ENCODE measurements at places on chromosomes 2 and 18. TPM values are rescaled to one million over a fixed set of nuclear protein-coding genes. Genes with fewer than 3 reads are reported as not detected.

DNA sequence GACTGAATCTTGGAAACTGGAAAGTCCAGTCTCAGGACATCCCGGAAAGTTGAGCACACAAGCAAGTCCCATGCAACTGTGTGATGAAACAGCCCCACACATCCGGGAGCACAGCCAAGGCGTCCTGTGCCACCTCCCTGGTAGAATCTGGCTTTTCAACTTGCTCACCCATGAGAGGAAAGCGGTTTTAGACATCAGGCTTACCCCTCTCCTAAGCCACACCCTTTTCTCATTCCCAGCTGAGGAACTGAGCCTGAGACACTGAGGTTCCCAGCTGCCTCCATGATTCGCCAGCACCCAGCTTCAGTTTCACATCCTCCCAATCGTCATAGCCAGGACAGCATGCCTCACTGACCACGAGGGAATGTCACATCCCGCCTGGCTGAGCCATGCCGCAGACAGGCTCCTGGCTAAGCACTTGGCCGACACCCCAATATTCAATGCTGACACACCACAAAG, 60.3 kb downstream of the STEAP3 start:
- H3K27ac ChIP-seq, result no peak overlapping the region
- no peaks in the 10 kb centered on the region for H3K27me3 ChIP-seq
- H3K4me3 ChIP-seq, result no peak overlapping the region
- no peak for DNase-seq

The SCYGR4 gene
- total RNA-seq, result not detected

GRCh38 chr2:158464426-158465281, 7.9 kb downstream of the PKP4 start:
- H3K27ac ChIP-seq, result no peak overlapping the region
- no peak for DNase-seq
- H3K36me3 ChIP-seq, result no peaks in the 10 kb centered on the region
- no peak overlapping the region for H3K4me3 ChIP-seq
- peaks cover 31% of the 10 kb centered on the region for H3K4me1 ChIP-seq

The CD8A gene
- total RNA-seq, result not detected

The GALR1 gene
- total RNA-seq, result not detected

- peaks cover 52% of the 10 kb centered on the region for H3K4me1 ChIP-seq
- H3K36me3 ChIP-seq, result peaks cover 3% of the 10 kb centered on the region
- peak overlapping the region; percentile 14 for H3K27ac ChIP-seq
- no peak overlapping the region for H3K4me3 ChIP-seq
- no peak for DNase-seq
- H3K27me3 ChIP-seq, result no peaks in the 10 kb centered on the region
Measured at GRCh38 chr2:43743706-43744105, 30.1 kb upstream of the DYNC2LI1 start.

DNA sequence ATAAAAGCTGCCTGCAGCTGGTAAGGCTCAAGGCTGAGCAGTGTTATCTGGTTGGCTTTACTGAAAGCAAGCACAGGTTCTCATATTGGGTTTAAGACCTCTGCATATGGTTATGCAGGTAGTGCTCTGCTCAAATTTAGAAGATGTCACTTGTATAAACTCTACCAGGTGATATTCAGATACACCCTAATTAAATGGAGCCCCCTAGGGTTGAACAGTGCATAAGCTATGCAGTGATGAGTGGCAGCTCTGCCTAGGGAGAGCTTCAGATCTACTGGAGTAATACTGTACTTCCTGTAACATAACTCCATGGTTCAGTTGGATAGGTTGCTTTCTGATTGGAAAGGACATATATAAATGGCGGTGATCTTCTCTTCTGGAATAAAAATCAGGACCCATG, 222.7 kb downstream of the CYRIA start:
- H3K4me3 ChIP-seq, result no peak overlapping the region
- H3K27me3 ChIP-seq, result no peaks in the 10 kb centered on the region
- H3K4me1 ChIP-seq, result no peaks in the 10 kb centered on the region
- H3K27ac ChIP-seq, result no peak overlapping the region
- no peak for DNase-seq

GRCh38 chr2:241025639-241026038, 27.2 kb downstream of the SNED1 start:
- H3K27ac ChIP-seq, result no peak overlapping the region
- no peaks in the 10 kb centered on the region for H3K4me1 ChIP-seq
- H3K27me3 ChIP-seq, result peaks cover 13% of the 10 kb centered on the region
- DNase-seq, result no peak
- H3K4me3 ChIP-seq, result no peak overlapping the region
- H3K36me3 ChIP-seq, result peaks cover 12% of the 10 kb centered on the region

The OR6B2 gene
- not detected for total RNA-seq

The NLRC4 gene
- not detected for total RNA-seq

GRCh38 chr2:129879614-129880180, 99.8 kb upstream of the RAB6C start:
- DNase-seq, result no peak
- H3K27ac ChIP-seq, result no peak overlapping the region

GRCh38 chr18:76838182-76838581, 15.8 kb downstream of the ZNF236 start:
- no peaks in the 10 kb centered on the region for H3K27me3 ChIP-seq
- no peak overlapping the region for H3K4me3 ChIP-seq
- H3K36me3 ChIP-seq, result no peaks in the 10 kb centered on the region
- H3K4me1 ChIP-seq, result peaks cover 13% of the 10 kb centered on the region

DNA sequence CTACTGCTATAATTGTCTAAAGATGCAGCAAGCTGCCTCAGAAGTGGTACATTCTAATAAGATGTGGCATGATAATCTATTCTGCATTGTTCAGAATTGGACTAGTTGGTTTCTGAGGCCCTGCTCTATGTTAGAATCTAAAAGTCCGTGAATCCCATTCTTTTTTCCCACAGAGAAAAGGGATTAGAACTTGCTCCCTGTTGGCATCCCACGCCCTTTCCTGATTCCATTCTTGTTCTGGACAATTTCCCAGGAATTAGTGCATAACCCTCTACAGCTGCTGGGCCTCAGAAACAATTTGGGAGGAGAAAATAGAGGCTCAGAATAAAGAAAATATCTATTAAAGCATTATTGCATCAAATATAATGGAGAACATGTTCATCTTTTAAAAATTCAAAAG, 282.7 kb downstream of the NRXN1 start:
- H3K4me3 ChIP-seq, result no peak overlapping the region
- H3K27me3 ChIP-seq, result peaks cover 7% of the 10 kb centered on the region
- no peaks in the 10 kb centered on the region for H3K36me3 ChIP-seq
- no peaks in the 10 kb centered on the region for H3K4me1 ChIP-seq

The GPAT2 gene
- not detected for total RNA-seq

- peak overlapping the region; percentile 2 for H3K27ac ChIP-seq
- H3K4me1 ChIP-seq, result peaks cover 33% of the 10 kb centered on the region
- no peaks in the 10 kb centered on the region for H3K27me3 ChIP-seq
- no peak for DNase-seq
- no peak overlapping the region for H3K4me3 ChIP-seq
Measured at GRCh38 chr2:64635976-64636911, 17.5 kb downstream of the SERTAD2 start.

The HOXD12 gene
- not detected for total RNA-seq

- no peaks in the 10 kb centered on the region for H3K4me1 ChIP-seq
- no peak overlapping the region for H3K4me3 ChIP-seq
- H3K27me3 ChIP-seq, result no peaks in the 10 kb centered on the region
- H3K27ac ChIP-seq, result no peak overlapping the region
Measured at GRCh38 chr2:240124651-240125030, 11.5 kb downstream of the COPS9 start.

GRCh38 chr18:44321868-44322590, 358.7 kb upstream of the SETBP1 start:
- peak; percentile 66 for DNase-seq
- no peak overlapping the region for H3K27ac ChIP-seq
- no peak overlapping the region for H3K4me3 ChIP-seq

DNA sequence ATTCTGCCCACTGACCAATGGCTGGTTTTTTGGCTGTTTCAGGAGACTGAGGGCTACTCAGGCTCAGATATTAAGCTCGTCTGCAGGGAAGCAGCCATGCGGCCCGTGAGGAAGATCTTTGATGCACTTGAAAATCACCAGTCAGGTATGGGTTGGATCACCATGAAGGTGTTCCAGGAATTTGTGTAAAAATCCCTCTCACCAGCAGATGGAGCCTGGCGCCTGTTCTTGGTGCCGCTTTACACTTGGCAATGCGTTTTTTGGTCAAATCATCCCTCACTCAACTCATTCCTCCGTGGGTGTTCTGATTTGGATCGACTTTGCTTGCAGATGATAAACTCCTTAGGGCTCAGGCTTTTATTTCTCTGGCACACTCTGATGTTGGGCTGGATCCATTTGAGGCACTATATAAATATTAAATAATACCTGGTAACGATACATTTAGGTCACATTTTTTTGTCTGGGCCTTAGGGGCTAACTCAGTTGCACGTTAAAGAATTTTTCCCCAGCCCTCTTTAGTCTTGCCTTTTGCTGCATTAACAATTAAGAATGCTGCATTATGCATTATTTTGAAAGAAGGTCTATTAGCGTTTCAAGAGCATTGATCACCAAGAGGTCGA, 50.0 kb downstream of the HDHD2 start:
- H3K4me3 ChIP-seq, result no peak overlapping the region
- no peak overlapping the region for H3K27ac ChIP-seq
- no peaks in the 10 kb centered on the region for H3K4me1 ChIP-seq
- no peak for DNase-seq
- peaks cover 6% of the 10 kb centered on the region for H3K36me3 ChIP-seq

DNA sequence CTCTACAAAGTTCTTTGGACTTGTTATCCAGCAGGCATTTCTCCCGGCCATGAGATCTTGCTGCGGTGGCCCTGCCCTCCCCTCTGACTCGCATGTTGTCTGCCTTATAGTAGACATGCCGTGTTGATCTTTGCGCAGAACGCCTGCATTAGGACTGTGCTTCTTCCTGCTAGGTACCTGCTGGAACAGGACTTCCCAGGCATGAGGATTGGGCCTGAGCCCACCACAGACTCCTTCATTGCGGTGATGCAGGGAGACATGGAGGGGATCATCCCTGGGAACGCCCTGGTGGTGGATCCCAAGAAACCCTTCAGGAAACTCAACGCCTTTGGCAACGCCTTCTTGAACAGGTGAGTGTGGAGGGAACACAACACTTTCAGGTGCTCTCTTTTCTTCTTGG, 10.1 kb downstream of the EHD3 start:
- no peak overlapping the region for H3K27ac ChIP-seq
- H3K27me3 ChIP-seq, result no peaks in the 10 kb centered on the region
- no peak for DNase-seq
- H3K4me3 ChIP-seq, result no peak overlapping the region
- peaks cover 14% of the 10 kb centered on the region for H3K36me3 ChIP-seq
- peaks cover 23% of the 10 kb centered on the region for H3K4me1 ChIP-seq

DNA sequence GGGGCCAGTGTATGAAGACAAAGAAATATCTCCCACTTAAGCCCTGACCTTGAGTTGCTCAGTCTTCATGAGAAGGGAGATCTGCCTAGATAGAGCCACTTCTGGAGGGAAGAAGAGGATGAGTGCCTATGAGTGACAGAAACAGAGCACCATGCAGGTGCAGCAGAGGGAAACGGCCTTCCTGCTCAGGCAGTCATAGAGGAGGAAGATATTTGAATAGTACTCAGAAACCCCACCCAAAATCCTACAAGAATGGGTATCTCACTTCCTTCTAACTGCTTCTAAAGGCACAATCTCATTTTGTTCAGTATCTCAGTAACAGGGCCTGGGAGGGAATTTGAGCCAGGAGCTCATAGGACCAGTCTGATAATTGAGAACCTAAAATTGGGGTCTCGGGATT, 339.3 kb downstream of the ALK start:
- no peaks in the 10 kb centered on the region for H3K4me1 ChIP-seq
- no peak overlapping the region for H3K27ac ChIP-seq
- peaks cover 10% of the 10 kb centered on the region for H3K27me3 ChIP-seq
- H3K36me3 ChIP-seq, result no peaks in the 10 kb centered on the region
- no peak overlapping the region for H3K4me3 ChIP-seq

The CYP27C1 gene
- total RNA-seq, result 11.7 TPM

The STAT4 gene
- total RNA-seq, result 12.4 TPM

The EFHD1 gene
- total RNA-seq, result 178 TPM

DNA sequence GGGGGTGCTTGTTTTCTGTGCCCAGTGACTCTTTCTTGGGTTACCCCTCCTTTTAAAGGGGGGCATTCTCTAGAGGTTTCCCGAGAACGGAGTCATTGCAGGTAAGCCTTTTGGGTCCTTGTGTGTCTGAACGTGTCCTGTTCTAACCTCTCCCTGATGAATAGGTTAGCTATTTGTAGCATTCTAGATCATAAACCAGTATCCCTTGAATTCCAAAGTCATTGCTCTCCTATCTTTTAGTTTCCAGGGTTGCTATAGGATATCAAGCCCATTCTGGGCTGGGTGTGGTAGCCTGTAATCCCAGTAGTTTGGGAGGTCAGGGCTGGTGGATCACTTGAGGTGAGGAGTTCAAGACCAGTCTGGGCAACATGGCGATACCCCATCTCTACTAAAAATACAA, 65.9 kb upstream of the YWHAQ start:
- H3K27me3 ChIP-seq, result no peaks in the 10 kb centered on the region
- no peaks in the 10 kb centered on the region for H3K36me3 ChIP-seq
- DNase-seq, result no peak

- peaks cover 17% of the 10 kb centered on the region for H3K27me3 ChIP-seq
- no peak for DNase-seq
- no peak within 1 kb of the TSS for H3K27ac ChIP-seq
- peaks cover 20% of the 10 kb centered on the region for H3K4me1 ChIP-seq
- H3K4me3 ChIP-seq, result peak within 1 kb of the TSS; percentile 87
Measured at GRCh38 chr2:27494944-27495554, at the start of gene FNDC4. Gene FNDC4 (minus strand): TSS chr2:27495200. CDS start chr2:27494679, 521 bp downstream.

- peaks cover 7% of the 10 kb centered on the region for H3K4me1 ChIP-seq
- H3K27me3 ChIP-seq, result peaks cover 13% of the 10 kb centered on the region
- no peaks in the 10 kb centered on the region for H3K36me3 ChIP-seq
Measured at GRCh38 chr2:26172871-26173775, at the start of gene GAREM2. Gene GAREM2 (plus strand): TSS chr2:26173088. CDS start chr2:26173221, 133 bp downstream.

DNA sequence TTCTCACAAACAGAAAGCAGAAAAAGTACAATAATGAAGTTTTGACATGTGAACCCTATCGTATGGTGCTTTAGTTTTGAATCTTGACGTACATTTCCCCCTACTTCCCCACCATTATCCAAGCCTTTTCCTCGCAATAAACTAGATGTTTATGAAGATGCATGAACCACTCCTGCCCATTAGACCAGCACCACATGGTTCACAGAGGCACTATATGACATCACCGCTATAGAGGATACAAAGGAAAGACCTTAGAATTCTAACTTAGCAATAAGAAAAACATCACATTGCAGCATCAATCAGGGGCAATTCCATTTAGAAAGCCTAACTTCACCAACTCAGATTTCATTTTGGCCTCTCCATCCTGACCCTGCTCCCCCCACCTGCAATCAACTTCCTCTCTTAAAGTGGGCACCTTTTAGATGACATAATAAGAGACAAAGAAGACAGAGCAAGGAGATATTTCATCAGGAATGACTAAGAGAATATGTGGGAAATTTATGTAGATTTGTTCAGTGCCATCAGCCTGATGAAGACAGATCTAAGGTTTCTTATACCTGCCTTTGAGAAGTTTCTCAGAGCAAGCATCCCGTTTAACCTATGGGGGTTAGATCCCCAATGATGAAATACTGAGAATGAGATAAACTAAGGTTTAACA, 124.9 kb downstream of the PIGN start:
- H3K4me1 ChIP-seq, result peaks cover 8% of the 10 kb centered on the region
- H3K27ac ChIP-seq, result no peak overlapping the region
- DNase-seq, result no peak
- no peak overlapping the region for H3K4me3 ChIP-seq
- H3K27me3 ChIP-seq, result no peaks in the 10 kb centered on the region
- H3K36me3 ChIP-seq, result peaks cover 8% of the 10 kb centered on the region

- peaks cover 12% of the 10 kb centered on the region for H3K36me3 ChIP-seq
- peaks cover 28% of the 10 kb centered on the region for H3K4me1 ChIP-seq
- no peak for DNase-seq
- H3K4me3 ChIP-seq, result no peak overlapping the region
- H3K27ac ChIP-seq, result peak overlapping the region; percentile 5
Measured at GRCh38 chr2:73839653-73840411, 11.1 kb downstream of the STAMBP start.

The DAW1 gene
- 0.65 TPM for total RNA-seq
